Left lung (tissue), 14 donors: ENCODE measurements at places on chromosomes 2 and 18. TPM values are rescaled to one million over a fixed set of nuclear protein-coding genes. Genes with fewer than 3 reads are reported as not detected.

GRCh38 chr2:155100261-155100660 is 401.8 kb downstream of the KCNJ3 start:
- no peaks in the 10 kb centered on the region for H3K36me3 ChIP-seq
- H3K27ac ChIP-seq: no peak overlapping the region
- DNase-seq: no peak
- H3K27me3 ChIP-seq: no peaks in the 10 kb centered on the region
- H3K4me1 ChIP-seq: no peaks in the 10 kb centered on the region
- no peak overlapping the region for H3K4me3 ChIP-seq

GRCh38 chr2:200763422-200763821 is 48.3 kb upstream of the BZW1 start:
- H3K36me3 ChIP-seq: no peaks in the 10 kb centered on the region
- H3K27me3 ChIP-seq: no peaks in the 10 kb centered on the region
- H3K4me3 ChIP-seq: no peak overlapping the region
- DNase-seq: no peak
- no peak overlapping the region for H3K27ac ChIP-seq
- no peaks in the 10 kb centered on the region for H3K4me1 ChIP-seq

The GALNT14 gene
- 8.3 TPM for polyA plus RNA-seq

DNA sequence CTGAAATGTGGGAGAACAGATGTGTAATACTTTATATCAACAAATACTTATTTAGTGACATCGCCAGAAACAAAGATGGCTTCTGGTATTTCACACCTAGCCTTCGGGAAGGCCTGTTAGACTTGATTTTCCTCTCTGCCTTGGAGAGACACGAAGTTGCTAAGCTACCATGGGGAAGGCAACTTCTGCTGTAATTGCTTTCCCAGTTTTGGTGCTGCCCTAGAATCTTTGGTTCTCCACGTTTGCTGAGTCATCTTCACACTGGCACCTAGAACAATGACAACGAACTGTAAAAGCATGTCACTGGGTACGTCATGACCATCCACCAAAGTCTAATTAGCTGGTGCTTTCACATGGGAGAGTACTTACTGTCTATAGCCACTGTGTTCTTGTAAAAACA is 58.7 kb upstream of the ACTR3 start:
- DNase-seq: no peak
- no peaks in the 10 kb centered on the region for H3K36me3 ChIP-seq
- no peak overlapping the region for H3K27ac ChIP-seq
- H3K27me3 ChIP-seq: no peaks in the 10 kb centered on the region
- no peaks in the 10 kb centered on the region for H3K4me1 ChIP-seq

DNA sequence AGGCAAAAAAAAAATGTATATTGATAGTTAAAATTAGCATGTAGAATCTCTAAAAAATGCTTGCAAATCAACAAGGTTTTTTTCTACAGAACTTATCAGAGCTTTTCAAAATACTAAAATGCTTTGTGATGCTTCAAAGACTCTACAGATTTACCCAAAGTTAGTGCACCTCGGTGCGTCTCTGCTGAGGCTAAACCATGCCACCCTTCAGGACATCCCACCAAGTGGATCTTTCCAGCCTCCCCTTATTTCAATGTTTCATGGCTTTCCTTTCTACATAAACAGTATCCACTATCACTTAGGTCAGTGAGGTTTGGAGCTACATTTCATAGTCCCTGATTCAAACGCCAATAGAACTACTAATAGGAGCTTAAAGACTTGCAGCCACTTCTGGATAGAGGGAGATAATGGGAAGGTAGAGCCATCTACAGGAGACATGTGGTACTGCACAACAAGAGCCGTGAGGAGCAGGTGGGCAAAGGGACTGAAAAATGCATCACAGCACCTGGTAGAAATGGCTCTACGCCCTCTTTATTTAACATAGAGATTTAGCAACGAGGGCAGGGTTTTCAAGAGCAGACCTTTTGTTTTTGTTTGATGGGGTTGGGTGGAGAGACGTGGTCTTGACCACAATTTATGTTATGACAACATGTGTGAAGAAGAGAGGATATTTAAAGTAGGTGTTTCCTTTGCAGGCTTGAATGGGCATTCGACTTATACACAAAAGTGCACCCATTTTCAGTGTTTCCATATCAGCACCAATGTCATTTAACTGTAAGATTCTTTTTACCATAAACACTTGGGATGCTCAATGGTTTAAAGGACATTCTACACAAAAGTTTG is 56.1 kb upstream of the SLC35G4 start:
- no peaks in the 10 kb centered on the region for H3K4me1 ChIP-seq
- H3K27ac ChIP-seq: no peak overlapping the region
- H3K4me3 ChIP-seq: no peak overlapping the region
- peaks cover 3% of the 10 kb centered on the region for H3K27me3 ChIP-seq
- no peaks in the 10 kb centered on the region for H3K36me3 ChIP-seq

The DSEL gene
- polyA plus RNA-seq: 6.3 TPM

The EVX2 gene
- polyA plus RNA-seq: not detected

DNA sequence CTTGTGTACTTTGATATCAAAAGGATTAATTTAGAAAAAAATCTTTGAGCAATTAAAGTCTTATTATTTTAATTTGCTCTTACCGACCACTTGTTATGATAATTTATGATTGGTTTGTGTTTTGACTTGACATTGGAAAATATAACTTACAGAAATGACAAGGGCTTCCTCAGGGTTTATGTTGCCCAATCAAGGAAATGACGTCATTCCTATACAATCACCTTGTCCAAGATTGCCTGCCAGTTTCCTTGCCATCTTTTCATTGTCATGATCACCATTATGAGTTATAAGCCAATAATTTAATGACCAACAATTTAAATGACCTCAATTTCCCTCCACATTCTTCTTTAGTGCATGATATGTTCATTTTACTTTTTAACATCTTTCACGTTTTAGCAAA is 351.8 kb upstream of the TMEFF2 start:
- H3K27me3 ChIP-seq: no peaks in the 10 kb centered on the region
- H3K4me3 ChIP-seq: no peak overlapping the region
- H3K4me1 ChIP-seq: no peaks in the 10 kb centered on the region
- H3K27ac ChIP-seq: no peak overlapping the region
- no peak for DNase-seq

- H3K27me3 ChIP-seq: no peaks in the 10 kb centered on the region
- no peak overlapping the region for H3K27ac ChIP-seq
- no peaks in the 10 kb centered on the region for H3K4me1 ChIP-seq
- H3K36me3 ChIP-seq: no peaks in the 10 kb centered on the region
Observed at GRCh38 chr2:144583381-144583729, 63.4 kb upstream of the ZEB2 start.

DNA sequence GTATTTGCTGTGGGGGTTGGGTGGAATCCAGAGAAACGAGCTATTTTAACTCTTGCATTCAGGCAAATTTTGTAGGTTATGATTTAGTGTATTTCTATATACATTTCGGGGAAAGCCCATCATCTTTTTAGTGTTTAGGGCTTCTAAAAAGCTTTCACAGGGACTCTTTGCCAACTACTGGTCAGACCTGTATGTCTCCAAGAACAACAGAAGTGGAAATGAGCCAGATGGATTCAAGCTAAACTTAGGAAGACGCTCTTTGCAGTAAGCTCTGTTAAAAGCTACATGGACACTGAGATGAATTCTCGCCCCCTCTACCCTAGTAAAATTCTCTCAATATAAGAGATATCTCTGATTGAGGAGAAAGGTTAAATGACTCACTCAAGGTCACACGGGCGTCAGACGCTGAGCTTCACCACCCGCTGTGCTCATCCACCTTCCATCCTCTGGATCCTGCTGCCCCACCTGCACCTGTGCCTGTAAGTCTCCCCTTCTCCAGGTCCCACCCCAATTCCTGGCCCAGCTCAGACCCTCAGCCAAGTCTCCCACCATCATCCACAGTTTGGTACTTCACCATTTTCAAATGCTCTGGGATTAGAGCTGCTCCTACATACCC is 85.6 kb downstream of the MARCHF4 start:
- no peak overlapping the region for H3K27ac ChIP-seq
- no peaks in the 10 kb centered on the region for H3K27me3 ChIP-seq
- H3K4me3 ChIP-seq: no peak overlapping the region
- no peaks in the 10 kb centered on the region for H3K4me1 ChIP-seq
